ENCODE measurements at places on chromosomes 11 and 22.

- no peak for DNase-seq
Measured at GRCh38 chr11:99968336-99968735, 718.8 kb upstream of the ARHGAP42 start.

GRCh38 chr11:67615728-67616430 lies 9.1 kb downstream of the NDUFV1 start:
- DNase-seq: no peak

GRCh38 chr11:44893308-44893822 lies 57.3 kb downstream of the TP53I11 start:
- no peak for DNase-seq

- DNase-seq: no peak
Measured at GRCh38 chr22:48103126-48103875, 1340.9 kb downstream of the TBC1D22A start.

GRCh38 chr11:9132203-9132878 lies 40.9 kb upstream of the SCUBE2 start:
- DNase-seq: no peak

DNA sequence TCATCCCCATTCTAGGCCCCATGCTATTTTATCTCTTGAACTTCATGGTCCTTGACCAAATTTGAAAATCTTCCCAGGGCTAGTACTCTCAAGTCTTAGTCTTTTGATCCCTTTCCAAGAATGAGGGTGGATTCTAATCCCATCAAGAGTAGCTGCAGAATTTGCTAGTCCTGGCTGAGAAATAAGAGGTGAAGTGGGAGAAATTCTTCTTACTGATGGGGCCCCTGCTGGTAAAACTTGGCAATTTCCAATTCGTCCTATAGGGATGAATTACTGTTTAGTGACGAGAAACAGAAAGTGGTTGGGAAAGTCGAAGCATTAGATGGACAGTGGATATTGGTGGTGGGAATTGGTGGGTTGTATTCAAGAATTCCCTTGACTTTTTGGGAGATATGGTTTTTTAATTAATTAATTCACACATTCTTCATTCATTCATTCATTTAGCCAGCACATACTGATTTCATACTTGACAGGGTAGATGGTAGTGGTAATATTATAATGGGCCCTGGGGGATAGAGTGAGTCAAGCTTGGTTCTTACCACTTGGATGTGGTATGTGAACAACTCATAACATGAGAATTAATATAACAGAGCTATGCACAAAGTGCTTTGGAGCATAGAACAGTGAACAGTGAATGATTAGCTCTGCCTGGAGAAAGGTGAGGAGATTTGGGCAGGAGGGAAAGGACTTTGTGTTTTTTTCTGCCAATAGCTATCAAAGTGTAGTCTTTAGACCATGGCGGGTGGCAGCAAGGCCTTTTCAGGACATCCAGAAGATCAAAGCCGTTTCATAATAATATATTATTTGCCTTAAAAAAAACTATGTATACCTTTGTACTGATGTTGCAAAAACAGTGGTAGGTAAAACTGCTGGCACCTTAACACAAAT lies 103.8 kb downstream of the STIM1 start:
- peak; percentile 19 for DNase-seq

- peak; percentile 10 for DNase-seq
Measured at GRCh38 chr11:2301631-2302305, at the start of the genes C11orf21 and TSPAN32. TSS of gene C11orf21 (minus strand) at chr11:2301918. CDS start at chr11:2301808, 110 bp downstream. TSS of gene TSPAN32 (plus strand) at chr11:2302013. CDS start at chr11:2302150, 137 bp downstream.

- no peak for DNase-seq
Measured at GRCh38 chr11:110654456-110654855, 57.8 kb downstream of the ARHGAP20 start.

GRCh38 chr11:10866893-10867331 lies 9.1 kb upstream of the ZBED5 start:
- DNase-seq: no peak

DNA sequence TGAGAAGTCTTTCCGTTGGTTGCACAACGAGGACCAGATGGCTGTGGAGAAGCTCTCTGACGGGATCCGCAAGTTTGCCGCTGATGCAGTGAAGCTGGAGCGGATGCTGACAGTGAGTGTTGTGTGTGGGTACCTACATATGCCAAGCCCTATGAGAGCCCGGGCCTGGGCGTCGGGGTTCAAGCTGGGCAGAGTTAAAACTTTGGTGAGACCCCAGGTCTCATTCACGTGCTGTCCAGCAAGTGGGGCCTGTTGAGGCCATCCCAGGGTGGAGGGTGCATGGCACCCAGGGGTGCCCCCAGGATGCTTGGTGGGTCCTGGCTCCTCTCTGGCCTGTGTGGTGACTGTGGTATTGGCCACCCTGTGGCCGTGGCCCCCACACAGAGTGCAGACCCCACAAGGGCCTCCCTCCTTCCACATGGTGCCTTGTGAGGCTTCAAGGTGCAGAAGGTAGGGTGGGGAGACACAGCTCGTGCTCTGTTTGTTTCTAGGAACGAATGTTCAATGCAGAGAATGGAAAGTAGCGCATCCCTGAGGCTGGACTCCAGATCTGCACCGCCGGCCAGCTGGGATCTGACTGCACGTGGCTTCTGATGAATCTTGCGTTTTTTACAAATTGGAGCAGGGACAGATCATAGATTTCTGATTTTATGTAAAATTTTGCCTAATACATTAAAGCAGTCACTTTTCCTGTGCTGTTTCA lies 12.8 kb downstream of the GATD1 start:
- DNase-seq: no peak

DNA sequence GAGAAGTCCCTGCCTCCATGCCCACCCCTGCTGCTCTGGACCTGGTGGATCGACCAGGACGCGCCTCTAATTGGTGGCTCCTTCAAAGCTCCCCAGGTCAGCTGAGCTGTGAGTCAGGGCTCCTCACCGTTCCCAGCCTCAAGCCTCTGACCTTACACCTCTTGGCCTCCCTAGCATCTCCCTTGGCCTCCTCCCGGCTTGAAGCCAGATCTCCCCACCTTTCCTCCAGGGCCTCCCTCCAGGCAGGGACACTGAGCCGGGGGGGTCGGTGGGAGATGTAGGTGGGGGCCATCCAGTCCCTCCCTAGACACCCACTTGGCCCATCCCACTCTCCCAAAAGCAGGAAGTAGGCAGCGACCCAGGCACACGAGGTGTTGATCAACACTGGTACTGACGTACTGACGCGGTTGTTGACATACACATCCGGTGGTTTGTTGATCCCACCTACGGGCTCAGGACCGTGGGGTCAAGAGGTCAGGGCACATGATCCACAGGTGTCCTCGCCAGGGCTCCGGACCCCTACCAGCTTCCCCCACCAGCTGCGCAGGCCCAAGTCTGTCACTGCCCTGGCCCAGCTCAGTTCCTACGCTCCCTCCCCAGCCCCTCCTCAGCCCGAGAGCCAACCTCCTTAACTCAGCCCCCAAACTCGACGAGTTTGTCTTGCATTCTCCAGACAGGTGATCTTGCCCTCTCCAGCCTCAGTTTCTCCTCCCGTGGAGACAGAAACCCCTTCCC lies 802 bp downstream of the ATG2A start:
- peak; percentile 73 for DNase-seq

DNA sequence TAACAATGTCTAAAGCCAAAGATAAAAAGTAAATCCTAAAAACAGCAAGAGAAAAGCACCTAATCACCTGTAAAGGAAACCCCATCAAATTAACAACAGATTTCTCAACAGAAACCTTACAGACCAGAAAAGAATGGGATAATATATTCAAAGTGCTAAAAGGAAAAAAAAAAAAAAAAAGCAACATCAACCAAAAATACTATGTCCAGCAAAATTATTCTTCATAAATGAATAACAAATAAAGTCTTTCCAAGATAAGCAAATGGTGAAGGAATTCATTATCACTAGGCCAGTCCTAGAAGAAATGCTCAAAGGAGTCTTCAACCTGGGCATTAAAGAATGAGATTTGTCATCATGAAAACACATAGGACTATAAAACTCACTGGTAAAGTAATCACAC lies 192.0 kb upstream of the UBASH3B start:
- DNase-seq: no peak

DNA sequence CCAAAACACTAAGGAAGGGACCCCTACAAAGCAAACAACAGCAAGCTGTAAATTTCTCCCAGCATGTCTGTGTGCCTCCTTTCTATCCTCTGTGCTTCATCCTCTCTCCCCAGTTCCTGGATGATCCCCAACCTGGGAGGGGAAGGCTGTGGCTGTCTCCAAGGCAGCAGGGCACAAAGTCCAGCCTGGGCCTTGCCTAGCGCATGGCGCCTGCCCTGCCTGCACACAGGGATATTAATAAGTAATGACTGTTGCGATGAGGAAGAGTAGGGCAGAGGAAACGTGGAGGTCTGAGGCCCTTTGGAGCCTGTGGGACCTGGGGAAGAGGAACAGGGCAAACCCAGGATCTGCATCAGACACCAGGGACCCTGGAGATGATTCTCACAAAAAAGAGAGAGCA lies 2.0 kb downstream of the USH1C start:
- DNase-seq: no peak

DNA sequence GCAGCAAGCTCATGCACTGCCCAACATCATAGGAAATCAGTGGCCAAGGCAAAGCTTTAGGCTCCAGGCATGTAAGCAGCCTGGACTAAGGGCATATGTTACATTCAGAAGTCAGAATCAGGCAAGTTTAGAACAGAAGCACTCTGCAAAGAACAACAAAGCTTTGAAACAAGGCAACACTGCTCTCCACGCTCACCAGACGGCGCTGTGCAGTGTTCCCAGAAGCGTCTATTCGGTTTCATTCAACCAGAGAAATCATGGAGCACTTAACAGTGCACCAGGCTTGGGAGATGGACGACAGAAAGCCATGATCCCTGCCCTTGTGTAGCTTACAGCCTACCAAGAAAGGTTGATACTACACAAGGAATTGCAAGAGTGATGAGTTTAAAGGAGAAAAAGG lies 555.8 kb downstream of the BUD13 start:
- DNase-seq: peak; percentile 18

GRCh38 chr11:70833554-70833953 lies 418.8 kb downstream of the SHANK2 start:
- no peak for DNase-seq

DNA sequence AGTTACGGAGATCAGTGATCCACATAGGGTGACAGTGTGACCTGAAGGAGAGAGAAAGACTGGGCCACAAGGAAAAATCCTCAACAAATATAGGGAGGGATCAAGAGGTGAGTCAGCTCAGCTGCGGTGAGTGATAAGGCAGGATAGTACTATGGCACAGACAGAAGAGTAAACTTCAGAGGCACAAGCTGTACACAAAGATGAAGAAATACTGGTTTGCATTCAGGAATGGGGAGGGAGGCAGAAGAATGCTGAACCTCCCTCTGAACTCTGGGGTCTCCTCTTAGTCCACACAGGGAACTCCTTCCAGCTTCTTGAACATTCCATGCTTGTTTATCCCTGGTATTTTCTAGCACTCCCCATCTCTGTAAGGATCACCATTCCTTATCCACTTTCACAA lies 162.7 kb downstream of the BARX2 start:
- no peak for DNase-seq

DNA sequence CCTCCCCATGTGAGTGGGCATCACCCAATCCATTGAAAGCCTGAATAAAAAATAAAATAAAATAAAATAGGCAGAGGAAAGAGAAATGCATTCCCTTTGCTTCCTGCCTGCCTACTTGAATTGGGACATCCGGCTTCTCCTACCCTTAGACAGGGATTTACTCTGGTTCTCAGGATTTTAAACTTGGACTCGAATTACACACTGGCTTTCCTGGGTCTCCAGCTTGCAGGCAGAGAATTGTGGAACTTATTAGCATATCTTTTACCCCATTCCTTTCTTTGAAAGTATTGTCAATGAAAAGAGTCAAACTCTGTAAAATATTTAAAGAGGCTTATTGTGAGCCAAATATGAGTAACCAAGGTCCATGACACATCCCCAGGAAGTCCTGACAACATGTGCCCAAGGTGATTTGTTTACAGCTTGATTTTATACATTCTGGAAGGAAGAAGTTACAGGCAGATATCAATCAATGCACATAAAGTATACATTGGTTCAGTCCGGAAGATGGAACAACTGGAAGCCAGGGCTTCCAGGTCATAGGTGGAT lies 78.4 kb upstream of the CCDC90B start:
- DNase-seq: no peak

GRCh38 chr11:38498721-38499120 lies 1900.7 kb upstream of the RAG2 start:
- no peak for DNase-seq

DNA sequence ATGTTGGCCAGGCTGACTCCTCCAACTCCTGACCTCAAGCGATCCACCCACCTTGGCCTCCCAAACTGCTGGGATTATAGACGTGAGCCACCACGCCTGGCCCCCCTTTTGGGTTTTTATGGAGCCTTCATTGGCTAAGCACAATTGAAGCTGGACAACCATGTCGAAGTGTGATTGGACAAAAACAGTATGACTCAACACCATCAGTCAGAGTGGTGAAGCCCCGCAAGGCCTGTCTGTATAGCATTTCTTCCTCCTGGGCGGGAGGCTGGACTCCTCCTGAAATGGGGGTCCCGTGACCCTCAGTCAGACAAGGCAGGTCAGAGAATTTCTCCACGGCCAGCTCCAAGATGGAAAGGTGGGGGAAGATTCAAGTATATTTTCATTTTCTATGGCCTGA lies 3.1 kb upstream of the PARVB start:
- DNase-seq: no peak

GRCh38 chr11:75919525-75919924 lies 104.5 kb downstream of the UVRAG start:
- DNase-seq: peak; percentile 23

DNA sequence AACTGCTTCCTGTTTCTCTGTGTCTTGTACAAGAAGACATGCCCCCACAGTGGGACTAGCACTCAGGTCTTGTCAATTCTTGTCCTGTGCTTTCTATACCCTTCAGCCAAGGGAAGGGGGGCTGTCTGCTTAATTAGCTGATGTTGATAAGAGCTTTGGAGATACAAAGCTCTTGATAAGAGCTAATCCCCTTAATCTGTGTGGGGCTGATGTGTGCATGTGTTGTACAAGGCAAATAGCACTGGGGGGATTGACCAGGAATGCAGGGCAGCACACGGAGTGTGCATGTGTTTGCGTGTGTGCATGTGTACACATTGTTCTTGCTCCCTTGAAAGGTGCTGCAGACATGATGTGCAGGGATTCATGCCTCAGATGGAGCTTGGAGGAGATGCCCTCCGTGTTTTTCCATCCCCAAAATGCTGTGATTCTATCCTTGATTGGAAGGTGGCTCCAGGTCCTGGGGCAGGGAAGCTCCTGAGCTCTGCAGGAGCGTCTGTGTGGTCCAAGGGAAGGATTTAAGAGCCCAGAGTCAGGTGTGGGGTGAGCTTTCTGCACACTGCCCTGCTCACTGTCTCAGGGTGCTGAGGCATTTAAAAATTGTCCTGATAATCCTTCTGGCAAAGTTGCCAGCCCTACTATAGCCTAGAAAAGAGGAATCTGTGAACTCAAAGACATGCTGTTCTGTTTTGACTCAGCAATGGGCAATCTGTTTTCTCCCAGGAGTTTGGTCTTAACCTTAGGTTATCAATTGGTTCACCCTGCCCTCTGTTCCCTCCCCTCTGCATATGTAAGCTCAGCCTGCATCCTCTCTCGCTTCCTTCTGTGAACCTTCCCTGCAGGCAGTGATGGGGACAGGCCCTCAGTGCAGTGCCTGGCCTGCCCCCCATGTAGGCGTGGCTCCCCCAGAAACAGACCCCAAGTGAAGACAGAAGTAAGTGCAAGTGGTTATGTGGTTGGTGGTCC lies 102.0 kb downstream of the GRIK4 start:
- peak; percentile 84 for DNase-seq

- no peak for DNase-seq
Measured at GRCh38 chr22:42443240-42444076, 11.3 kb upstream of the NFAM1 start.
